T-helper 2 cell (primary cell): ENCODE measurements at places on chromosomes 7 and 10.

- no peak for DNase-seq
These were observed 51.7 kb upstream of the ADAM12 start for GRCh38 chr10:126439942-126440341.

- no peak for DNase-seq
These were observed 158.0 kb downstream of the CDH23 start for GRCh38 chr10:71554671-71555070.

GRCh38 chr7:128005117-128005516 is 26.1 kb downstream of the LRRC4 start:
- no peak for DNase-seq

GRCh38 chr10:14621037-14621436 is 153.7 kb downstream of the FAM107B start:
- no peak for DNase-seq

DNA sequence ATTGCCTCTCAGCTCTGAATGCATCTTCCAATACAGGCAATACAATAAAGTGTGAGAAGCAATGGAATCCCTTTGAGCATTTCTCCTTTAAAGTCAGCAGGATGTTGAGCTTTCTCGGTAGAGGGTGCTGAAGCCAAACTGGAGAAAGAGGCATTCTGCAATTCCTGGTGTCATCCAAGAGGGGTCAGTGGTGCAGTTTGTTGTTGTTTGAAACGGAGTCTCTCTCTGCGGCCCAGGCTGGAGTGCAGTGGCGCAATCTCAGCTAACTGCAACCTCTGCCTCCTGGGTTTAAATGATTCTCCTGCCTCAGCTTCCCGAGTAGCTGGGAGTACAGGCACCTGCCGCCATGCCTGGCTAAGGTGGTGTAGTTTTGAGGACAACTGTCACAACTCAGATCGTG is 486.5 kb downstream of the CALN1 start:
- no peak for DNase-seq

DNA sequence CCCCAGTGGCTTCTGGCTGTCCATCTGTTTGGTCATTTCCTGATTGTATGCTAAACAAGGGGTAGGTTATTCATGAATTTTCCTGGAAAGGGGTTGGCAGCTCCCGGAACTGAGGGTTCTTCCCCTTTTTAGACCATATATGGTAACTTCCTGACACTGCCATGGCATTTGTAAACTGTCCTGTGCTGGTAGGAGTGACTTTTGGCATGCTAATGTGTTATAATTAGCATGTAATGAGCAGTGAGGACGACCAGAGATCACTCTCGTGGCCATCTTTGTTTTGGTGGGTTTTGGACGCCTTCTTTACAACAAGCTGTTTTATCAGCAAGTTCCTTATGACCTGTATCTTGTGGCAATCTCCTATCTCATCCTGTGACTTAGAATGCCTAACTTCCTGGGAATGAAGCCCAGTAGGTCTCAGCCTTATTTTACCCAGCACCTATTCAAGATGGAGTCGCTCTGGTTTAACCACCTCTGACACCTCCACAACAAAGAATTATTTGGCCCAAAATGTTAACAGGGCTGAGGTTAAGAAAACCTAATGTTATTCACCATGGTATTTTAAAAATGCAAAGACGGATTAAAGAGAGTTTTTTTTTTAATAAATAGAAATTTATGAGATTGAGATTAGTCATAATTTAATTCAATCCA is 2.4 kb upstream of the PTN start:
- DNase-seq: no peak

- DNase-seq: no peak
These were observed 299.9 kb upstream of the PITRM1 start for GRCh38 chr10:3472287-3473051.

GRCh38 chr7:85031475-85031874 is 155.4 kb downstream of the SEMA3D start:
- no peak for DNase-seq

DNA sequence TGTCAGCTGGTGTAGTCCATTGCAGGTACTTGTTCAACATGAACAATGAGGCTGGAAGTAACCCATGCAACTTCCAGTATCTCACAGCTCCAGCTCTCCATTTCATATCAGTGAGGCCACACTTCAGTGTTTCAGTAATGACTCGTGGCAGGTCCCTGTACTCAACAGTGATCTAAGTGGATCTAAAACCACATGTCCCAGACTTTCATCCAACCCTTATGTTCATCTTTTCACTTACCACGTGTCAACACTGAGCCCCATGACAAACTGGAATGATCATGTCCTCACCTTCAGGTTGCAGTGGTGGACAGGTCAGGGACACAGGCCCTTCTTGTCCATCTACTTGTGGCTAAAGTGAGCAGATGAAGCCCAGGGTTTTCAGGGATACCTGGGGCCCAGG is 155.0 kb upstream of the GRB10 start:
- DNase-seq: no peak

DNA sequence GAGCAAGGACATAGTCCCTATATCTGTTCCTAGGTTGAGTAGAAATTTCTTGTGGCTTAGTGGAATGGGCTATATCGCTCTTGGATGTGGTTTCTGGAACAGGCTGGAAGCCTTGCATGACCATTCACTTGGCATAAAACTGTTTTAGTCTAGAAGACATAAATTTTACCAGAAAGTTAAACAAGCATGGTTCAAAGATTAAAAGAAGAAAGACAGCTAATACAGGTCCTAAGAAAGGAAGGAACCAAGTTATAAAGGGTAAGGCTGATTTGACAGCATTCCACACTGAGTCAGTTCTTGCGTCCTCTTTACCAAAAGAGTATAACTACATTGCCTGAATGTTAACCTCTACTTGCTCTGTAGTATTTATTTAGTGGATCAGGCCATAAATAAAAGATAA is 724.2 kb downstream of the SORCS1 start:
- no peak for DNase-seq

DNA sequence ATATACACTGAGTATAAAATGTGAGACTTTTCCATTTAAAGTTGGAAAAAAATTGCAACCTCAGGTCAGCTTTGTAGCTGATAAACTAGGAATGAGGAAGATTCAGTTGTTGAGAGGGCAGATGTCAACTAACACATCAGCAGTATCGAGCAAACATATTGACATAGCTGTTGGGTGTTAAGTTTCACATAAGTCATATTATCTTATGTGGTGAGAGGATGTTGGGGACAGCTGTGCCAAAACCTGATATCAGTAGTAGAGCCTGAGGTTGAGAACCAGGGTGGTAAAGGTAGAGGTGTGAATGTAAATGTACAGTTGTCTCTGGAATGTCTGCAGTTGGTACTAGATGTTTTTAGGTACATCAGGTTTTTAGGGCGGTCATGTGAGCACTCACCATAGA is 5.0 kb downstream of the ZRANB1 start:
- no peak for DNase-seq

GRCh38 chr10:121910673-121911420 is 17.0 kb downstream of the ATE1 start:
- peak; percentile 62 for DNase-seq

GRCh38 chr10:25306386-25306785 is 131.6 kb downstream of the GPR158 start:
- DNase-seq: no peak

- DNase-seq: no peak
These were observed 48.2 kb downstream of the DNAJC12 start for GRCh38 chr10:67789769-67790168.

DNA sequence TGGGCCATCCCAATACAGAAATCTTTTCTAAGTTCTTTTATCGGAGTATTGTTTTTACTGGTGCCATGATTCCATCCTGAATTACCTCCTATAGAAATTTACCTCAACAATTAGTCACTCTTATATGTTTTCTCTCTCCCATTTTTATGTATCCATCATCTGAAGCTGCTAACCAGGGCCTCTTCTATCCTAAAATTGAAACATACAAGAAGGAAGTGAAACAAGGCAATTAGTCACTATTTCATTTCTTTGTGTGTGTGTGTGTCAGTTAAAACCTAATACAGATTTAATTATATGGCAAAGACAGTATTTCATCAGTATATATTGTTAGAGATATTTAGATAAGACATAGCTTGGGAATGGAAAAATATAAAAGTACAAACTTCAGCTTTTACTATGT is 148.4 kb upstream of the AHR start:
- DNase-seq: no peak

DNA sequence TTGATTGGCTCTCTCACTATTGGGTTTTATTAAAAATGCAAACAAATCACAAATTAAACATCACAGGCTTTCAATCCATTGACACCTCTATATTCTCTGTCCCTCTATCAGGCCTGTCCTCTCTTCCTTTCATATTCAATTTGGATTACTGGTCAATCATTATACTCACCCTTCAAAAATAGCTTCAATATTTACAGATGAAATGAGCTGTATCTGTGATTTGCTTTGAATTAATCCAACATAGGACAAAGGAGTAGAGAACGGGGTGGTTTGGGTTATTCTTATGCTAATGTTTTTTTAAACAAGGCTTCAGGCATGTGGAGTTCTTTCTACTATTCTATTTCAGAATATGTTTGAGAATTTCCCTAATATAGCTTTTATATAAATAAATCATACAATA is 2.3 kb downstream of the TAS2R39 start:
- no peak for DNase-seq

DNA sequence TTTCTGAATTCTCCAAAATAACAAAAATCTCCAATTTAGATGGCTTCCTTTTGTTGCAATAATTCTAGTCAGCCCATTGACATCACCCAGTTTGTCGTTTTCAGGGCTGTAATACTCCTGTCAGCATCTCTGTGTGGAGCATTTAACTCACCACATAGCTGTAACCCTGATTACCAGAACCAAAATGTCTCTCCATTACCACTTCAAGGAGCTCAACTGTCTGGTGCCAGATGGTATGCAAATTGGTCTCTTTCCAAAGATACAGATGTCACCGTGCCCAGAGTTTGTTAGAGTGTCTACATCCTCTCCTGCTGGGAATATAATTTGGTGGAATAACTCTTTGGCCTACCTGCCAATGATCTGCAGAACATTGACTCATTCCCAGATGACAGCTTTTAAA is 350.3 kb upstream of the POT1 start:
- DNase-seq: no peak

DNA sequence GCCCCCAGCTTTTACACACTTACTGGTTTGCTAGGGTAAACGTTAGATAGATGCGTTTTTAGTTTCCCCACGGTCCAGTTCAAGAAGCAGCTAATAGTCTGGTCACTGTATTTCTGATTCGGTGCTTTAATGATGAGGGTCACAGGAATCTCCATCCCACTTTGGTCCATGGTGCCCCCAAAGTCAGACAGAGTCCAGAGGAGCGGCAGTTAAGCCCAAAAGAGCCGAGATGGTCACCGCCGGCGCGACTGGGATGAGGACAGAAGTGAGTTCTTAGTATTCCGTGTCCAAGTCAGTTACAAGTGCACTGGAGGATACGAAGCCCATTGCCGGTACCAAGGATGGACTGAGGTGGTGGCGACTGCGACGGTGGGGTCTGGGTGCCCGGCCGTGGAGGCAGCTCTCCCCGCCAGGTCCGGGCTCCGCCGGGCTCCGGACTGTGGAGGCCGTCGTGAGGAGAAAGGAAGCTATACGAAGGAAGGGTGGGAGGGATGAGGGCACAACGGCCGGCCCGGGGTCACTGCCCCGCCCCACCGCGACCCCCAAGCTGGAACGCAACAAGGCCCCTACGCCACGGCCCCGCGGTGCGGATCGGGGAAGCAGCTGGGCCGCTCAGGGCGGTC is 663 bp downstream of the HERPUD2 start:
- DNase-seq: no peak

GRCh38 chr7:42351316-42351935 is 114.4 kb upstream of the GLI3 start:
- no peak for DNase-seq

DNA sequence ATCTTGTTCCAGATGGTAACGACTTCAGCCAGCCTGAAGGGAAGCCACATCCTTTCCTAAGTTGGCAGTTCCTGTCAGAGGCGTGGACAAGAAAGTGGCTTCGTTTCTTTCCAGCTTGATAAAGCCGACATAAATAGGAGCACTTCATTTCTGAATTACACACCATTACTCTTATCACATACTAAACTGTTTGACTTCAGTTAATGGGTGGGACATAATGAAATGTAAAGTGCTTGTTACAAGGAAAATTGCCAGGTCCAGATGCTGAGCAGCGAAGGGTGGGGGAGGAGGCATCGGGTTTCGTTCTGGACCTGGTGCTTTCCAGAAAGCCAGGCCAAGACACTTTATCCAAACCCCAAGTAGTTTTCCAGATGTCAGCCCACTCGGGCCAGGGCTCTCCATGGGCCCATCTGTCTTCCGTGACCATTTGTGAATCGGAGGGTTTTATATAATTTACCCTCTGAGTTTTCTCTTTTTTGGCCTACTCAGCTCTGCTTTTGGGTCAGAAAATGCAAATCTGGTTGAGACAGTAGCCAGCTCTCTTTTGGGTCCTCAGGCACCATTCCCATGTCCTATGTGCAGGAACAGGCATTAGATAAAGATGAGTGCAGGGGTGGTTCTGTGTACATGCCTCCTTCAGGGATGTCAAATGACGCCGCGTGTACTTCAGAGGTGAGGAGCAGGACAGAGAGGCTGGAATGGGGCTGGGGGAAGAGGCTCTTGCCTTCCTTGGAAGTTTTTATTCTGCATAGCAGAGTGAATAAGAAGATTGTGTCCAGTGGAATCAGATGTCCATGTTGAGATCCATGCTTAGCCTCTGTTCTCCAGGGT is 90.2 kb downstream of the TACC2 start:
- no peak for DNase-seq

- DNase-seq: no peak
These were observed 21.9 kb downstream of the ARID5B start for GRCh38 chr10:61923210-61923949.

GRCh38 chr10:47277352-47278151 is 22.4 kb upstream of the GDF10 start:
- DNase-seq: no peak

DNA sequence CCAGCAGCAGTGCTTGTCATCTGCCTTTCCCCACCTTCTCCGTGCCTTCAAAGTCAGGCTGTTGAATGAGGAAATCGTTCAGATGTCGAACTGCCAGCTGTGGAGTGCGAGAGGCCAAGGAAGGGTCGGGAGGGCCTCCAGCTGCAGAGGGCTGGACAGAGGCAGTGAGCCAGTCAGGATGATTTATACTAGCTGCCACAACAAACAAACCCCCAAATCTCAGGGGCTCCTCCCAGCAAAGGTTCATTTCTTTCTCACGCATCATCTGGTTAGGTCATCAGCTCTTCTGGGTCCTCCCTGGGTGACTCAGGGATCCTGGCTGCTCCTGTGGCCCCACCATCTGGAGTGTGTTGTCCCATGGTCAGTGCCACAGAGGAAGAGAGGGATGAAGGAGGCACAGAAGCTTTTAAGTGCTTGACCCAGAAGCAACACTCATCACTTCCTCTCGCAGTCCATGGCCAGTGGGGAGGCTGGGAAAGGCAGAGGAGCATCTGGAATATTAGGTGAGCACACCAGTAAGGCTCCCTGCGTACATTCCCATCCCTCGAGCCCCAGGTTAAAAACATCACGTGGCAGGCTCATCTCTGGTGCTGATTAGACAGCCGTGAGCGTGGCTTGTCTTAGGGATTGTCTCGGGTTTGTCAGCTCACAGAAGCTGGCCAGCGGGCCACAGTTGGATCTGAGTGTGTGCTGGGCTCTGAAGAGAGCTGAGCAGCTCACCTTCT is 140.7 kb downstream of the RGS10 start:
- no peak for DNase-seq

- DNase-seq: no peak
These were observed 14.0 kb downstream of the ASNS start for GRCh38 chr7:97858221-97858620.
